ENCODE measurements at places on chromosomes 1 and 21.

DNA sequence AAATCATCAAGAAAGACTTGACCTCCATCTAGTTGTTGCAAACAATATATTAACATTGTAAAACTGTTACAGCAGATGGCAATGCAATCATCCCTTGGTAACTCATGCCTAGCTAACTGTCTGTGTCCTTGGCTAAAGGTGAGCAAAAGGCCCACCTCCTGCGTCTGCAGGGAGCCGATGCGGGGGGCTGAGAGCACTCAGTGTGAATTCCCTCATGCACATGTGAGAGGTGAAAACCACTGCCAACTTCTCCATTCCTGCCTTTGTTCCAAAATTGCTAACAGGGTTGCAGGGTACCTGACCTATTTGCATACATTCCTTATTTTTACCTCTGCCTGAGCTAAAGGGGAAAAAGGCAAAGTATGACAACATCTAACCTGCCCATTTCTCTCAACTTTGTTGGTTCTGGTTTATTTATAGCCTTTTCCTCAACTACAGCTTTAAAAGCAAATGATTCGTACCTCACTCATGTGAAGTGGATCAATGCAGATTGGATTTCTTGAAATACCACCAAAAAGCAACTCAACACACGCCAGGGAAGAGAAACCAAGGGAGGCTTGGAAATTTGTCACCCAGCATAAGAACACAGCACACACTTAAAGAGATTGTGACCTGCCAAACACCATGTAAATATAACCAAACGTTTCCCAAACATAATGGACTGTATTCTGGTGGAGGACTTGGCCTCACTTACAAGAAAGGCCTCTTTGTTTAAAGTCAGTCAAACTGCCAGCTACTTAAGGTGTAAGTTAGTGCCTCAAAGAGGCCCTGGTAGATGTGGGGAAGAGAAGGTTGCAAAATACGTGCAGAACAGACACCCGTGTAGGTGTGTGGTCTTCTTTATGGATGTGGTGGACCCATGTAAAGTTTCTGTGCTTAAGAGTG is 651.0 kb downstream of the SMYD3 start:
- DNase-seq = no peak

- DNase-seq = no peak
Observed at GRCh38 chr1:246798107-246798506, 73.9 kb downstream of the SCCPDH start.

GRCh38 chr1:6948416-6948815 is 163.2 kb downstream of the CAMTA1 start:
- DNase-seq = no peak

DNA sequence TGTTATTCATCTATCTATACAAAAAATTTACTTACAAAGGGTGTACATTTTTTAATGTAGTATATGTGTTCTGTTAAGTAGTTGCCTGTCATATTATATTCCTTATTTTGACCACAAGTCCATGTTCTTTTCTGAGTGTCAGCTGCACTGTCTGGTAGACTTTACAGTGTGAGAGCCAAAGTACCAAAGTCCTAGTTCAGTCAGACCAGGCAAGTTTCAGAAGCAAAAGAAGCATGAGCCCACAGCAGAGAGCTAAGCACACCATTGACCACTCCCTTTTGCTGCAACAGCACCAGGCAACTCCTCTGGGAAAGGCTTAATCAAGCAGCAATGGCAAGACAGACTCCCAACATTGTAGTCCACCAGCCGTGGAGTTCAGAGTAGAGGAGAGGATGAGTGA is 631.9 kb upstream of the PKN2 start:
- no peak for DNase-seq

DNA sequence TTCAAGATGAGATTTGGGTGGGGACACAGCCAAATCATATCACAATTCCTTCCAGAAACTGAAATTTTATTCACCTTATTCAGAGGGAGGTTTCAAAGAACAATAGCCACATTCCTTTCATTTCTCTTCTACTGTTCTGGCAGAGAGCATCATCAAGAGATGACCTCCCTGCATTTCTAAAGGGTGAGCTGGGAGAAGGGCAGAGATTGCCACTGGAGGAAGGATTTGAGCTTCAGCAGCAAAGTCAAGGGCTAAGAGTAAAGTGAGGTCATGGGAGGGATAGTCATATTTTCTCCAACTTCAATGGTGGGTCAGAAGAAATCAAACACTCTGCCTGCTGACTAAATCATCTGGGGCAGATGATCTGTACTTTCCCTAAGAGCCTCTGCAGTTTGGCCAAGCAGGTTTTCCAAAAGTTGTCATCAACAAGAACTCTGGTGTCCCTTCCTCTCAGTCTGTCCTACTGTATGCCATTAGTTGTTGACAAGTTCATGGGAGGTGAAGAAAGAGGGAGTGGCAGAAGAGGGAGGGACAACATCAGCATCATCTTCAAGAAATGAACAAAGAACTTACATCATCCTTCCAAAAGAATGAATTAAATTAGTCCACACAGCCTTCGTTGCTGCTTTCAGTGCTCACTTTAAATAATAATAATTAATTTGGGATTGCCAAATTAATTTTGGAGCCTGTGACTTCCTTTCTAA is 298.3 kb downstream of the ASTN1 start:
- no peak for DNase-seq

GRCh38 chr21:41280115-41280919 is 36.3 kb upstream of the FAM3B start:
- DNase-seq = no peak

- DNase-seq = no peak
Observed at GRCh38 chr1:65195495-65196417, 47.8 kb downstream of the AK4 start.

- DNase-seq = no peak
Observed at GRCh38 chr1:119631433-119632102, 16.5 kb downstream of the ZNF697 start.

GRCh38 chr1:218273762-218274479 is 11.2 kb upstream of the RRP15 start:
- no peak for DNase-seq

DNA sequence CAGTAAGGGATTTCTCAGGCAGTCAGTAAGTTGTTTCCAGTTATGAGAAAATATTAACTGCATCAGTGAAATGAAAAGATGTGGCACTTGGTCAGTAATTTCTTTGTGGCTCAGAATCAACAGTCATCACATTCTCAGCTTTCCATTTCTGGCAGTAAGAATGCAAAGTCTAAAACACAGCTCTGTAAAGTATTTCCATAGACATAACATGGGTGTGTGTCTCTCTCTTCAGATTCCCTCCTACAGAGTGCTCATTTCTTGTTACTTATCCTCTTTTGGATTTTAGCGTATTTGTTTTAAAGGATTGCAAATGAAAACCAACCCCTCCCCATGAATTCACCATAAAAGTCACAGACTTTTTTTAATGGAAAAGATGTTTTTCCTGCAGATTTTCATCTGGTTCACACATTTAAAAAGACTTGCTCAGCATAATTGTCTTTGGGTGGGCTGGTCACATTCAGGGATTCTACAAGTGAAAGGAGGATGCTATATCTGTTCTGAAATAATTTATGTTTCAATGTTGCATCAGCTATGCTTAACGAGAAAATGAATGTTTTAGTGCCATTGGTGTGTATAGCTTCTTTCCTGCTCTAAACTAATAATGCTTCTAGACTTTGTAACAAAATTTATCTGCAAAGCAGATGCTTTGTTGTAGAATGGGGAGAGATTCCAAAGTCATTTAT is 34.6 kb upstream of the CD55 start:
- DNase-seq = no peak

- DNase-seq = no peak
Observed at GRCh38 chr1:37605806-37606474, 10.2 kb upstream of the GNL2 start.

DNA sequence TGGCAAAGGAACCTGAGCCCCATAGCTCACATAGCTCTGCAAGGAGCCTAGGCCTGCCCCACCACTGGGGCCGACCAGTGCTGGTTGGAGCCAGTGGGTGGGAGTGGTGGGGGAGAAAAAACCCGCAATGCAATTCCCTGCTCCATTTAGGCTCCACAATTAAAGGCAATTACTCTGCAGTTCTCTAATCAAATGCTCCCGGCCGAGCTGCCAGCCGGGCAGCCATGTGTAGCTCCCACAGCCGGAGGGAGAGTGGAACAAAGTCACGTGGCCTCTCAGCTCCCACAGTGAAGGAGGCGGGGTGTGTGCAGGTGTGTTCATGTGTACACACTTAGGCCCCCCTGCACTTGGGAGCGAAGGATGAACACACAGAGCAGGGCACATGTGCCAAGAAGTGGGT is 81.6 kb downstream of the KIRREL1 start:
- no peak for DNase-seq

DNA sequence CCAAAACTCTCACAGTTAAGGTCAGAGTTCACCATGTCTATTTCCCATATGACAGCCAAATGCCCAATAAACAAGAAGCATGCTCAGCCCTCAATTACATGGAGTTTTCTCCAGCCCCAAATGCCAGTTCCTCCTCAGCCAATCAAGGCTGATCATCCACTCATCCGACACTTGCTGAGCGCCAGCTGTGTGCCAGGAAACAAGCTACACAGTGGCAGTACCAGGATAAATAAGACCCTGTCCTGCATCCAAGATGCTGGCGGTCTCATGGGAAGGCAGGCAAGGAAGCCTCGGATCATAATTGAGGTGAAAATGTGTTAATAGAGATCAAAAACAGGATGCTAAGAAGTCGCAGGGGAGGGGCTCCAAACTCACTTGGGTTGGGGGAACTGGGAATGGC is 7.7 kb downstream of the ZBTB17 start:
- no peak for DNase-seq

DNA sequence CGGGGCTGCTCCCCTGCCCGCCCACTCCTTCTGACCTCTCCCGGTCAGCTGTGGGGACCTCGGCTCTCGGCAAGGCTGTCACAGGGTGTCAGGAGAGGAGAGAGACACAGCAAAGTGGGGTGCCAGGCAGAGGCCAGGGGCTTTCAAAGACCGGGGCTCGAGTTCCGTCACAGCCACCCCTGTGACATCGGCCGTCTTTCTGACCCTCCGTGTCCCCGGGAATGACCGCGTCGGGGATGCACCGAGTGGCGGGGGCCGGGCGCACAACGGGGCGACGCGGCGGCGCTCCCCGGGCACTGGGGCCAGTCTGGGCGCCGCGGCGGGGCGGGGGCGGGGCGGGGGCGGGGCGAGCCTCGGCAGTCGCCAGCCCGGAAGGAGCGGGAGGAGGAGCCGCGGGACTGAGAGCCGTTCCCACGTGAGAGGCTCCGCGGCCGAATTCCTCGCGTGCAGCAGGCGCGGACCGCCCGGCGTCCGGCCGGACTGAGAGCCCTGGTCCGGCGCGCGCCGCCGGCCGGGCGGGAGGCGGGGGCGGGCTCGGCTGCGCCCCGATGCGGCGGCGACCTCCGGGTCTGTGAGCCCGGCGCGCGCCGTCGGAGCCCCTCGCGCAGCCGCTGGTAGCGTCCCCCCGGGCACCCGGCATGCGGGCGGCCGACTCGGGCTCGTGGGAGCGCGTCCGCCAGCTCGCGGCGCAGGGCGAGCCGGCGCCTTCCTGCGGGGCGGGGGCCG is 229.7 kb upstream of the TMEM51 start:
- DNase-seq = no peak

DNA sequence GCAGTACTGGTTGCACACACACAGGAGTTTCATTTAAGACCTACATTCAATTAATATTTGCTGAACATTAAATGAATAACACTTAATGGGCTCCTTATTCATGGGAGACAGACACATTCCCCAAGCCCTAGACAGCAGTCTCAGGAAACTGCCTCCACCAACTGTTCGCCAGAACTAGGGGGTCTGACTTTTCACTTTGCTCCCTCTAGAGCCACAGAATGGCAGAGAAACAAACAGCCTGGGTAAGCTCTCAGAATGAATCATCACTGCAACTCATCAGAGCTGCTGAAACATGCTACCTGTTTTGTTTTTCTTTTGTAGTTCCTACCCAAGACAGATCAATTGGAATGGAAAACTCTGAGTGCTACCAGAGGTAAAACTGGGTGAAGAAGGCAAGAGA is 31.7 kb downstream of the ELK4 start:
- DNase-seq = no peak

DNA sequence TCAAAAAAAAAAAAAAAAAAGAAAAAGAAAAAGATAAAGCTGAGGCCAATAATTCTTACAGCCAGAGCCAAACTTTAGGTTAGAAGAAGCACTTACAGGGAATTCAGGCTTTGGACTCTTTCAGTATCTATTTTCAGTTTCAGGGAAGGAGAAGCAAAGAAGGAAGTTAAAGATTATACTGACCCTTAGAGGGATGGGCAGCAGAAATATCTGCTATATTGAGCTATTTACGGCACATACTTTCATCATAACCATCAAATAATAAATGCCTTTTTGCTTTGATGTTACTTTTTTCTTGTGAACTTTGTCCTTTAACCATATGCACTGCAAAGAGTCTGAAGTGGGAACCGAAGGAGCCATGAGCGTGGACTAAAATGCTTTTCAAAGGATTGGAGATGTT is 42.0 kb downstream of the TM2D1 start:
- DNase-seq = no peak

DNA sequence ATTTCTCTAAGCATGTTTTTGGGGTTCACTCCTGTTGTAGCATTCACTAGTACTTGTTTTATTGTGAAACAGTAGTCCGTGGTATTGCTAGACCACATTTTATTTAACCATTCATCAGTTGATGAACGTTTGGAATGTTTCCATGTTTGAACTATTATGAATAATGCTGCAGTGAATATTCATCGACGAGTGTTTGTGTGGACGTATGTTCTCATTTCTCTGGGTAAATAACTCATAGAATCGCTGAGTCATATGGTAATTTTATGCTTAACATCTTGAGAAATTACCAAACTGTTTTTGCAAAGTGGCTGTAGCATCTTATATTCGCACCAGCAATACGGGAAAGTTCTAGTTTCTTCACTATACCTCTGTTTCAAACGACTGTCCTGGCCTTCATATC is 28.0 kb upstream of the KAZN start:
- no peak for DNase-seq

GRCh38 chr1:168293356-168293755 is 12.7 kb downstream of the TBX19 start:
- DNase-seq = no peak

- DNase-seq = no peak
Observed at GRCh38 chr1:154958036-154958435, 2.1 kb upstream of the PBXIP1 start.

- no peak for DNase-seq
Observed at GRCh38 chr1:175648927-175649326, 94.5 kb downstream of the TNR start.

- peak; percentile 27 for DNase-seq
Observed at GRCh38 chr1:149917571-149918144, at the start of gene SV2A. SV2A (minus strand) TSS chr1:149917844; CDS start chr1:149913840, 4,004 bp downstream.

GRCh38 chr1:107098961-107099360 is 41.9 kb upstream of the NTNG1 start:
- no peak for DNase-seq

GRCh38 chr1:117817629-117818028 is 111.8 kb downstream of the GDAP2 start:
- no peak for DNase-seq

All from activated CD8-positive, alpha-beta memory T cell treated with anti-CD3 and anti-CD28 coated beads for 1 hour (primary cell).